ENCODE measurements at places on chromosomes 12 and 14.

- DNase-seq, result no peak
Observed at GRCh38 chr14:61076556-61076955, 95.5 kb downstream of the SLC38A6 start.

GRCh38 chr12:51346581-51346980 is at the start of gene CELA1:
Gene CELA1, minus strand, starts transcription at chr12:51346679. Its CDS starts 41 bp downstream, at chr12:51346638.
- DNase-seq, result no peak

- no peak for DNase-seq
Observed at GRCh38 chr12:112892856-112893255, 13.9 kb upstream of the OAS1 start.

DNA sequence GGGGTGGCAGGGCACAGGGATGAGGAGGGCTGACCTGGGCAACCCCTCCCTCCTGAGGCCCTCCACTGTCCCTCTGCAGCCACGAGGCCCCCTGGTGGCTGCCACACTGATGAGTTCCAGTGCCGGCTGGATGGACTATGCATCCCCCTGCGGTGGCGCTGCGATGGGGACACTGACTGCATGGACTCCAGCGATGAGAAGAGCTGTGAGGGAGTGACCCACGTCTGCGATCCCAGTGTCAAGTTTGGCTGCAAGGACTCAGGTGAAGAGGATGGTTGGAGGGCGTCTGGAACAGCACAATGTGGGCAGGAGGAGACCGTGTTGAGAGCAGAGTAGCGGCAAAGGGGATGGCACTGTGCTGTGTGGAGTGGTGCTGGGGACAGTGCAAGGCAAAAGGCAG is 25.7 kb upstream of the LRP1-AS start:
- peak; percentile 21 for DNase-seq

- DNase-seq, result no peak
Observed at GRCh38 chr12:132517013-132517739, 27.2 kb downstream of the FBRSL1 start.

- DNase-seq, result peak; percentile 15
Observed at GRCh38 chr14:50669441-50669986, 1.4 kb upstream of the SAV1 start.

GRCh38 chr12:56928262-56928661 is 5.9 kb downstream of the SDR9C7 start:
- DNase-seq, result no peak

GRCh38 chr12:110913119-110914056 is 7.0 kb downstream of the MYL2 start:
- no peak for DNase-seq

GRCh38 chr12:53804429-53804828 is 52.6 kb upstream of the CISTR start:
- no peak for DNase-seq

GRCh38 chr12:114954511-114955055 is 270.6 kb upstream of the TBX3 start:
- DNase-seq, result no peak

DNA sequence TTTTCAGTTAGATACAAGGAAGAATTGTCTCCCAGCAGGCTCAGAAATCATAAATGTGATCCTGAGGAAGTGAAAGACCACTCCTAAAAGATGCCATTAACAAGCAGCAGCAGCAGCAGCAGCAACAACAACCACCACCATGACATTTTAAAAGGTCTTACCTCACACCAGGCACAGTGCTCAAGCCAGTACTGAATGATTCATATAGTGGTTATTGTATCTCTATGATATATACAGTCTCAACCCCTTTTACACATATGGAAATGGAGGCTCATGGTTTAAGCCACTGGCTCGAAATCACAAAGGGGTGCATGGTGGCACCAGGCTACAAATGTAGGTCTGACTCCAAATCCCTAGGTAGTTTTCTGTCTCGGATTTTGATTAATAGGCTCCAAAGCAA is 126.9 kb downstream of the KTN1 start:
- no peak for DNase-seq

- DNase-seq, result no peak
Observed at GRCh38 chr14:84228702-84229101, 1301.2 kb upstream of the FLRT2 start.

DNA sequence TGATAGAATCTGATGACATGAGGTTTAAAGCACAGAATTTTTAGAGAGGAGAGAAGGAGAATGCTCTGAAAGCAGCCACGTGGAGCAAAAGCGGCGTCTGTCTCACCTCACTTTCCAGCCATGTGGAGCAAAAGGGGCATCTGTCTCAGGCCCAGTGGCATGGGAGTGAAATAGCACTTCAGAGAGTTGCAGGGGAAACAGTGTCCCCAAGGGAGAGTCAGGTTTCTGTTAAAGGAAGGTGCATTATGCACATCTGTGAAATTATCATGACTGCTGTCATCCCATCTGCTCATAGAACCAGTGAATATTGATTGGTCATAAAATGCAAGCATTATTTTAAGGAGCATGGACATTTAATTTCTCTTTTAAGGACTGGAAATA is 124.0 kb downstream of the BICD1 start:
- DNase-seq, result no peak

DNA sequence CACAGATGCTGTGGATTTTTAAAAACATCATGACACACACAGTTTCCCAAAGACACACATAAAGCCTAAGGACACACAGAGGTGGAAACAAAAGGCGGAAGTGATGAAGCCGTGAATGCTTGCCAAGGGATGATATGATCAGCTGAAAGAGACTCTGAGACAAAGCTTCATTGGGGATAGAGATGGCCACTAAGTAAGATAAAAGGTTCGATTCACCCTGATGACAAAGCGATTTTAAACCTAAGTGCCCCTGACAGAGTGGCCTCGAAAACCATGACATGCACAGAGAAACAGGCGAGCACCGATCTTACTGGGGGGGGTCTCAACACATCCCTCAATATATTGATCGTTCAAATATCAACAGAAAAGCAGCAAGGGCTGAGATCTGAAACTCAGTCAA is 20.3 kb upstream of the EIF5 start:
- DNase-seq, result no peak

DNA sequence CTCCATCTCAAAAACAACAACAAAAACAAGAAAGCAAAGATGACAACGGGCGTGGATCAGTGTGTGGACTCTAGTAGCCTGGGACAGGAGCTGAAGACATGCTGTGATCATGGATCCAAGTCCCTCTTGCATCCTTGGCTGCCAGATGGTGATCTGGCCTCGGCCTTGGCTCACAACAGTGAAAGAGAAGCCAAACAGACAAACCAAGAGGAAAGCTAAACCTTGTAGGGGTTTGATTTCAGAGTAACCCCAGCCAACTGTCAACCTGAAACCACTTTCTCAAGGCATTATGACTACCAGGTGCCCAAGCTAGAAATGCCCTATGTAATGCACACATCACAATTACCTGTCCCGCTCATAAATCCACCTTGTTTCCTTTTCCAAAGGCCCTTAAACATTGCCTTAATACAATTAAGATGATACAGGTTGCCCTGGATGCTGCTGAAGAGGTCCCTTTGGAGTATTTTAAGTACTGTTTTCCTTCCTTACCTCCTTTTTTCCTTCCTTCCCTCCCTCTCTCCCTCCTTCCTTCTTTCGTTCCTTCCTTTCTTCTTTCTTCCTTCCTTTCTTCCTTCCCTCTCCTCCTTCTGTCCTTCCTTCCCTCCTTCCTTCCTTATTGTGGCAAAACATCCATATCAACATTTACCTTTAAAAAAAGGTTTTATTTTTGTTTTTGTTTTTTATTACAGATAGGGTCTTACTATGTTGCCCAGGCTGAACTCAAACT is 41.4 kb upstream of the NINJ2 start:
- no peak for DNase-seq

- DNase-seq, result no peak
Observed at GRCh38 chr12:16075887-16076286, 164.8 kb downstream of the DERA start.

DNA sequence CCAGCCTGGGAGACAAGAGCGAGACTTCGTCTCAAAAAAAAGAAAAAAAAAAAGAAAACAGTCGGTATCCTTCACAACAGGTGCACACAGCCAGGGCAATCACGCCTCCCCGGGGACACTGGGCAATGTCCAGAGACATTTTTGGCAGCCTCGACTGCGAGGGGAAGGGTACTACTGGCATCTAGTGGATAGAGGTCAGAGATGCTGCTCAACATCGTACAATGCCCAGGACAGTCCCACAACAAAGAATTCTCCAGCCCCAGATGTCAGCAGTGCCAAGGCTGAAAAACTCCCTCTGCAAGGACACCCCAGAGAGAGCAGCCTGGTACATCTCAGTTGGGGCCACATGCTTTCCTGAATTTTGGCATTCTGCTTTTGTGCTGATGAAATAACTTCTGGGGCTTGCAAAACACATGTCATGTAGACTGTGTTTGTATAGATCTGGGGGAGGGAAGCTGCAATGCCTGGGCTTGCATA is 21.5 kb downstream of the ALDH2 start:
- no peak for DNase-seq

- no peak for DNase-seq
Observed at GRCh38 chr12:43973385-43973784, 137.5 kb downstream of the TMEM117 start.

GRCh38 chr12:5567016-5567725 is 135.3 kb downstream of the NTF3 start:
- peak; percentile 75 for DNase-seq

DNA sequence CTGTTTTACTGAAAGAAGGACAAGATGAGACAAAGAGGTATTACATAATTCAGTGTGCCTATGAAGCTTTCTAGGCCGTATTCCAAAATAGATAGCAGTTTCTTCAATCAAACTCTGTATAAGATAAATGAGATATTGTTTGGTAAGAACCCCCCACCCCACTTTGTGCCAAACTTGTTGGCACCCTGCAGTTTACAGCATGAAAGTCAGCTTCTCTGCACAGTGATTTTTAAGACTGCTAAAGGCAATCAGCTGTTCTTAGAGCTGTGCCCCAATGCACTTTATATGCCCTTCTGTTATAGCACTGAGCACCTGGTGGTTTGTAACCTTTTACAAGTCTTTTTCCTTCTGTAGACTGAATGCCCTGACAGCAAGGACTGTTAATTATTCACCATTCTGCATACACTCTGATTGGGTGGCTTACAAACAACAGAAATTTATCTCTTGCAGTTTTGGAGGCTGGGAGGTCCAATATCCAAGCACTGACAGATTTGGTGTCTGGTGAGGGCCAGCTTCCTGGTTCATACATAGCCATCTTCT is 76.7 kb downstream of the ANO4 start:
- DNase-seq, result no peak

DNA sequence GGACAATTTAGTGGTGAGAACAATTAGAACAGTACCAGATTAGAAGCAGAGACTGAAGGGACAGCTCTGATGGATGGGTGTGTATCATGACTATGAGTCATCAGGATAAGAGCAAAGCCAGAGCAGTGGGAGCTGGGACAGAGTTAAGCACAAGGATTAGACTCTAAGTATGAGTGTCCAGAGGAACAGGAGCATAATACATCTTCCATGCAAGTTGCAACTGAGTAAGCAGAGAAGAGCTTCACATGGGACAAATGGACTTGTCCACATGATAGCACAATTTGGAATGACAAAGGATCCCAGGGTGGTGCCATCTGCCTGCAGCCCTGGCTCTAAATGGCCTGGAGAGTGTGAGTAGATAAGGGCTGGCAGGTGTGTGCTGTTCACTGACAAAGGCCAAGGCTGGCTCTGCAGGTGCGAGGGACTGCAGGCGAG is 226.4 kb upstream of the CAND1 start:
- no peak for DNase-seq

DNA sequence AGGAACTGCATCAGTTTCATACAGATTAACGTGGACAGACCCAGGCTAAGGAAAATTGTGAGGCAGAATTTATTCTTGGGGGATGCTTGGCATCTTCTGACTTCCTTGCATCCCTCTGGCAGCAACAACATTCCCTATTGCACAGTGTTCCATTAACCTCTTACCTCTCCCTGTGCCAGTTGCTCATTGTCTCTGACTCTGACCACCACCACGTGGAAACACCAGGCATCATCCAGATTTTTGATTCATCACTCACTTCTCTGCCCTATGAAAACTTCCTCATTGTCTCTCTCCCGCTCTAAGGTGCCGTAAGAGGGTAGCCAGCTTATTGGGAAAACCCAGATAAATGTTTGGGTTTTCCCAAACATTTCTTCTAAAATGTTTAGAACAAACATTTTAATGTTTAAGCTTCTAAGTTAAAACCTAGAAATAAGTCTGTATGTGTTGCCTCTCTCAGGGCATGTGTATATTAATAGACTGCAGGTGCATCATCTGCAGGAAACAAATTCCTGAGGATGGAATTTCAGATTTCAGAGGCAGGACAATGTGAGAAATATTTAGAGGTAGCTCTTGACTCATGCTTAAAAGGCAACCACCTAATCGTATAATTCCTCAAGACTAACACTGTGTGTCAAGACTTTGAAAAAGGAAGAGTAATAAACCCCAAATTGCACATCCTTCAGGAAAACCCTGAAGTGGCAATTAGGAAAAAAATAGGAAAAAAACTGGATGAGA is 64.5 kb upstream of the SLC35F4 start:
- DNase-seq, result no peak

DNA sequence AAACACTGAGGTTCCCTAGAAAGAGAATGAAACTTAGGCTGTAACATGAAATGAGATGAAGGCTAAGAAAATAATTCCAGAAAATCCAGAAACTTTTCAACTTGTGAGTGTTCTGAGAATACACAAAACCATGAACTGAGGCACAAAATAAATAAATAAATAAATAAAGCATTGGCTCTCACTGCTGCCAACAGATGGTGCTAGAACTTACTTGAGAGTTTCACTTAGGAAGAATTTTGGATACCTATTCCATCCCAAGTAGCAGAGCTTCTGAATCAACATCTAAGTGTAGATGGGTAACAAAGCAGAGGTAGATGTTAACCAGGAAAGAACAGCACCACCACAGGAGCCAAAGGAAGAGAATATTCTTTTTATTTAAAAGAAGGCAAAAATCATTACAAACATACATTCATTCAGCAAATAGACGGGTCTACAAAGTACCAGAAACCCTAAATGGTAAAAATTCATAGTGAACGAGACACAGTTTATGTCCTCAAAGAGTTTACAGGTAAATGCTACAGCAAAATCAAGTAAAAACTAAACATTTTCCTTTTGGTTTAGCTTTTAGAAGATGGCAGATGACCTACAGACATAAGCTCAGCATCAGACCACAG is 16.7 kb downstream of the EPS8 start:
- no peak for DNase-seq

- no peak for DNase-seq
Observed at GRCh38 chr12:9888665-9889273, 7.5 kb downstream of the KLRF2 start.

DNA sequence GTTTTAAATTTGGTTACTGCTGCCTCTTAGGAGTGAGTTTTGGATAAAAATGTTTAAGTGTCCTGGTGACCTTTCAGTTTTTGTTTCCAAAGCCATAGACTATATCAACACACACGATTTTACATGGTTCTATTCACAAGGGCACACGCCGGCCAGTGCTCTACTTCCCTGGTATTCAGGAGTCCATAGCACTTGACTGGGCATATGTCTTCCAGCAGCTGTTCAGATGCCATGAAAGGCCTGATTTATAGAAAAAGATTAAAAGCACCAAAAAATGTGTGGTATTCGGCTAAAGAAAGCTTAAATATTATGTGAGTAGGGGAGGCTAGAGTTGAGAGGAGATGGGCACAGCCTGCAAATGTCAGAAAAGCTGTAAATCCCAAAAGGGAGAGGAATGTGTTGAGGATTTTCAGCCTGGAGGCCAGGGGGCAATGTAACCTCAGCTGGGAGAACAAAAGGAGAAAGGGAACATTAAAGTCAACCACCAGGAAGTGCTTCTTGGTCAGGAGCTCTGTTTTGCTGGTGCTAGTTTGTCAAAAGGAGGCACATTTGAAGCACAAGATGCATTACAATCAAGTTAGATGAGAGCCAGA is 478.4 kb downstream of the RAD51B start:
- DNase-seq, result no peak

GRCh38 chr14:60163693-60164092 is 1.5 kb downstream of the DHRS7 start:
- DNase-seq, result no peak

Measured in retina (tissue), 1 donor.